Activated T-helper 1 cell treated with anti-CD3 and anti-CD28 coated beads, Interleukin-12 subunit alpha, Interleukin-12 subunit beta, Interleukin-2, Interleukin-4 antibody, amounts not matched to agents 30 ng/mL and 10 ng/mL and 1 ng/mL, durations not matched to agents 14 hours and 24 hours and 36 hours (primary cell): ENCODE measurements at places on chromosomes 1 and 21.

- DNase-seq, result peak; percentile 31
Observed at GRCh38 chr1:111476761-111477309, 3.1 kb downstream of the C1orf162 start.

DNA sequence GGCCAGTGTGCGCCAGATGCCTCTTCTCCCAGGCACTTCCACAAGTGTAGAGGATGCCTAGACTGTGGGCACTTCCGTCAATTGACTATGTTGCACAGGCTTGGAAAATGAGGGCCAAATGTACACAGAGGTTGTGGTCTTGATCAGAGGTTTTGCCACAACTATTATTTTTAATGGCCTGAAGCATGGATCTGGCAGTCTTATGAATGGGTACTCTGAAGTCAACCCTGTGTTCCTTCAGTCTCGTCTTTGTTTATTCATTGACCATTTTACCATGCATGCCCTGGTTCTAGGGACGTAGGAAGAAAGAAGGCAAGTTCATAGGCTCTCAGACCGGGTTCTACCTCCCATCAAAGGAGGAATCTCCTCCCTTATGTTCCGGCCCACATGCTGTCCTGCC is 329.1 kb downstream of the HHAT start:
- no peak for DNase-seq

DNA sequence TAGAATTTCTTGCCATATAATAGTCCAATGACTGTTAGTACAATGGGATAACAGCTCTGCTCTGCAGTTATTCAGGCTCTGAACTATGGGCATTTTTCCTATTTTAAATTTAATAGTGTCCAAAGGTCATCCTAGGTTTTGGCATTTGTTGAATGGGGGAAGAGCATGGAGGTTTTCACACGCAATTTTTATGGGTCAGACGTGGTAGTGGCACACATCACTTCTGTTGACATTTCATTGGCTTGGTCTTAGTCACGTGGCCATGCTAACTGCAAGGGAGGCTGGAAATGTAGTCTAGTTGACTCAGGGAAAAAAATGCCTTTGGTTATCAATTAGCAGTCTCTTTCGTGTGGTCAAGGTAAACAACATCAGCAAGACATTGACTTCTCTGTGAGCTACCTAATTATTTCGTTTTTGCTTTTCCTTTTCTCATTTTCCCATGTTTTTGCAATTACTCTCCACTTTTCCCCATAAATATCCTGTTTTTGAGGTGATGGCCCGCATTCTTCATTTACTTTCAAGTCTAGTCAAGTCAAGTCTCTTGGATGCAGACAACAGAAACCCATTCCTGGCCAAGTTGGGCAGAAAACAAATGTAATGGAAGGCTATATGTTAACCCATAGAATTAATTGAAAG is 82.8 kb downstream of the DYRK1A start:
- DNase-seq, result no peak

- no peak for DNase-seq
Observed at GRCh38 chr1:92481971-92482664, 4.6 kb downstream of the GFI1 start.

GRCh38 chr1:116580446-116581322 is 9.9 kb upstream of the CD58 start:
- DNase-seq, result no peak

DNA sequence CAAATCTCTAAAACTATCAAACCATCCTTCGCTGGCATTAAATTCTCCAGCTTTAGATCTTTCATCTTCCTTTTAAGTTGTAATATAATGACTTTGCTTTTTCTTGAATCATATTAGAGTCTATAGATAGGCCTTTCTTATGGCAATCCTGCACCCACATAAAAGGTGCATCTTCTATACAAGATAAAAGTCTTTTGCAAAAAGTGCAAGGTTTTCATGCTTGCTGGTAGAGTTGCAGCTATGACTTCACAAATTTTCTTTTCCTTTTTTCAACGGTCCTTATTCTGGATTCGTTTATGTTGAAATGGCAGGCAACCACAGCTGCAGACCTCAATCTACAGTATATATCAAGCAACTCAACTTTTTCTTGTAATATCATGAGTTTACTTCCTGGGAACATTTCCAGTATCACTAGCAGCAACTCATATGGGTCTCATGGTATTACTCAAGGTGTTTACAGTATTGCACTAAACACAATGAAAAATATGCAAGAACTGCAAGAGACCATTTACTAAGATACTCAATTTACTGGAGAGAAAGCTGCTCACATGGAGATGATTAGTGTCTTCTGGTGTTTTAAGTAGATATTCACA is 22.1 kb downstream of the OMA1 start:
- DNase-seq, result no peak

DNA sequence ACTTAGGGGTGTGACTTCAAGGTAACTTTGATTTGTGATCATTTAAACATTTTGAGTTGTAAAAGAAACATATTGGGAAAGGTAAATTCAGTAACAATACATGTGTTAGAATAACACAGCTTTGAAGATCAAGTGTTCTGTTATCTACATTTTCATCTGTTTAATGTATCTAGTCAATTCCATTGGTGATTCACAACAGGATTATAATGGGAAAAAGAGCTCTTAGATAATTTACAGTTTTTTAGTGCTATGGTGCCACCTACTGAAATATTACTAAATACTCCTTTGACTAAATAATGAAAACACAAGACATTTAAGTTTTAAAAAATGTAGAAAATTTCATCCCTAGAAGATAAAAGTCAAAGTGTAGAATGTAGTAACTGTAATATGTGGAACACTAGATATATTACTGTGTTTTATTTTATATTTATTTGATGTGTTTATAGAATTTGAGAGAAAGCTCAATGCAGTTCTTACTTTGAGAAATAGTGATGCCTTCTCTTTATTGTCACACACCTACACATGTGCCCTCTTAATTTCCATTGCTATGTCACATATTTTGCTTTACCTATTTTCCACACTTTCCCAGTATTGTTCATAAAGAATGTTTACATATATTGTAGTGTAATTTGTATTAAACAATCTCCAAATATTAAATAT is 47.4 kb downstream of the PTPRC start:
- no peak for DNase-seq
